ENCODE measurements at places on chromosomes 2 and 18.

GRCh38 chr2:56229397-56230060 lies 45.7 kb downstream of the CCDC85A start:
- no peak for DNase-seq

DNA sequence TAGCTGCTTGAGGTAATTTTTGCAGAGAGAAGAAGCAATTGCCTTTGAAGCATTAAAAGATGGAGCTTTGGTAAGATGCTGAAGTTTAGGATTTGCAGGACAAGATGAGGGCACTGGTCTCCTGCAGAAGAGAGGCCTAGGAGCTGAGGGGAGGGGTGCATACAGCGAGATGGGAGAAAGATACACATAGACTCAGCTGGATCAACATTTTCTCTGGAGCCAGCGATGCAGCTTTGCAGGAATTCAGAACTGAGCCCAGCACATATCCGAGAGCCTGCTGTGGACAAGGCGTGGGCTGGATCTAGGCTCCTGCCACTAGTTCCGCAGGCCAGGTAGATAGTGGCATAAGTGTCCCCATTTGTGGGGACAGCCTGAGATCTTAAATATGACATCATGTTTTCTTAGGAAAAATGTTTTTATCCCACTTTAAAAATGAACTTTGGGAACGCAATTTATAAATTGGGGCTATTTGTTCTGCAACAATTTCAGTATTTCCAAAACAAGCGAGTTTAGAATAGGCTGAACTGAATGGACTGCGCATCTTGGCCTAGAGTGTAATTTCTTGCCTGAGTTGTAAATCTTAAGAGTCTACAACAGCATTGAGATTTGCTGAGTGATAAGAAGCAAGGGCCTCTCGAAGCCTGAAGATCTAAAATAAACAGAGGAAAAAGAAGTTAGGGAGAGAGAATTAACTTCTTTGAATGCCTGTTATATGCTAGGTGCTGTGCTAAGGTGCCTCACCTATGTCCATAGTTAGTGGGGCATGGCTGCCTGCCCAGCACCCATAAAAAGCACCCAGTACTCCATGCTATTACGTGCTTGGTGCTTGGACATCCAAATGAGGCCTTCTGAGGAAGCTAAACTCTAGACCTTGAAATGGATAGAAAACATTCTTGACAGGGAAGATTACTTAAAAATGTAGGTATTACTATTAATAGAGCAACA lies 17.3 kb downstream of the GRHL1 start:
- no peak for DNase-seq

DNA sequence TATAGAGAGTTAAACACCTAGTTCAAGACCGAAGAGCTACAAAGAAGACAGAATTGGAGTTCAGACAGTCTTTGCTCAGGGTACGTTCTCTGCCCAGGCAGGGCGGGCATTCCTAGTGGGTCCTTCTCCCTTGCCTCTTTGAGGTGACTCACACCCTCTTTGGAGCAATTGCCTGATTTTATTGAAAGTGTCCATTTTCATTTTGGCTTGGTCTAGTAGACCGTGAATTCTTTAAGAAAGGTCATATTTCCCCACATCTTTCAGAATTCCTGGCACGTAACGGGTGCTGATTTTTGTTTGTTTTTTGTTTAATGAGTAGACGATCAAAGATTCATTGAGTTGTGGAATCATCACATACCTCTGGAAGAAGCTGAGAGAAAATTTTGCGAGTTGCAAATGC lies 871.5 kb downstream of the RNF144A start:
- no peak for DNase-seq

DNA sequence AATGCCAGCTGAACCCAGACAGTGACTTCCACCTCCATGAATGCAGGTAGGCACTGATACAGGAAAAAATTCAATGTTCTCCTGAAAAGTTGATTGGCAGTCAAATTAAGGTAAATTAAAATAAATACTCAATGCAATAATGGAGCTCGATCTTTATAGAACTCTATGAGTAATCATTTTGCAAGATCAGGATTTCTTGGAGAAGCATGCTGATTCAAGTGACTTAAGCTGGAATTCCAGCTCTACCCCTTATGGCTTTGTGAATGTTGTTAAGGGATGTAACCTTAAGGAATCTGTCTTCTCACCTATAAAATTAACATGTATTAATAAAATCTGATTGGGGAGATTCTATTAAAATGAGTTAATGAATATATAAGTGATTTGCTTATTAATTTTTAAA lies 145.1 kb downstream of the QPCT start:
- DNase-seq, result no peak

DNA sequence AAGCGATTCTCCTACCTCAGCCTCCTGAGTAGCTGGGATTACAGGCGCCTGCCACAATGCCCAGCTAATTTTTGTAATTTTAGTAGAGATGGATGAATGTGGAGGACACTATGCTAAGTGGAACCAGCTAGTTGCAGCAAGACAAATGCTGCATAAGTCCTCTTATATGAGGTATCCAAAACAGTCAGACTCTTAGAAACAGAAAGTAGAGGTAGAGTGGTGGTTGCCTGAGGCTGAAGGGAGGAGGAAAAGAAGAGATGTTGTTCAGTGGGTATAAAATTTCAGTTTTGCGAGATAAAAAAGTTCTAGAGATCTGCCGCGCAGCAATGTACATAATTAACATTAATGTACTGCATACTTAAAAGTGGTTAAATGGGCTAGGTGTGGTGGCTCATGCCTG lies 145.3 kb upstream of the SPRED2 start:
- DNase-seq, result no peak

GRCh38 chr2:201952187-201952586 lies 81.5 kb upstream of the FZD7 start:
- no peak for DNase-seq

DNA sequence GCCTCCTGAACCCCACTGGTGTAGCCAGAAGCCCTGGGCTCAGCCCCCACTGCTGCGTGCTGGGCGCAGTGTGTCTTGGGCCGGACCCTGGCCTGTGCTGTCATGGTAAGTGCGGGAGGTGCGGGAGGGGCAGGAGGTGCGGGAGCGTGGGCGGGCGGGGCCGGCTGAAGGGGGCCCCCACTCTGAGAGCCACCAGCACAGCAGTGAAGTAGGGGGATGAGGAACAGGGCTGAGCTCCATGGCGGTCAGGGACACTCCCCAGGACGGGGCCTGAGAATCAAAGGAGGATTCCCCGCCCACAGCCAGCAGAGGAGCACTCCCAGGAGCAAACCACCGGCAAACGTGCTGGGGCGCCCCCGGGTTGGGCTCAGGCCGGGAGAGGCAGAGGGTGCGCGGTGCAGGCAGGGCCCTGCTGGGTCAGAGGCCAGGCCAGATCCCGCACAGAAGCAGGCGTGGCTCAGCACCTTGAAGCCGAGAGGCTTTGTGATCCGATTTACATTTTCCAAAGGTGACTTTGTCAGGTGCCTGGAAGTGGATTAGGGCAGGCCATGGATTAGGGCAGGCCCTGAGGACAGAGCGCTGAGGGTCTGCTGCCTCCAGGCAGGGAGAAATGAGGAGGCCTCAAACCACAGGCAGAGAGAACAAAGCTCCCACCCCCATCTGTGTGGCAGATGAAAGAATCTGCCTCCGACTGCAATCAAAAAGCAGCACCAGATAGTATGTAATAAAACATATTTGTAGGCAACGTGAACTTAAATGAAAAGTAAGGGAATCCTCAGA lies 152.0 kb upstream of the RAB6C start:
- DNase-seq, result no peak

DNA sequence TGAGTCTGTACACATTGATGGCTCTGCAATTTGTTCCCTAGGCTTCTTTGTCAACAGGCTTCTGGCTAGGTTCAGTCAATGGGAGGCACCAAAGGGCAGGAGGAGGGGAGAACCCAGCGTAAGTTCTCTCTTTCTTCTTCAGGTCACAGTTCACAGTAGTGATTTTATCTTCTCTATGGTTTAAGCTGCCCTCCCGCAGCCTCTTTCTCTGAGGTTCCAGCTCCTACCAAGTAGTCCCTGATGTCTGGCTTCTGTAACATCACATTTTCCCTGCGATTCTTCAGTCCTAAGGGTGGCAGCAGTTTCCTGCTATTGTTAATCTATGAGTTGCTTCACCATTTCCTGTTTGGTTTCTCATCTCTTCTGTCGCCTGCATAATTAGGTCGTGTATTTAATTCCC lies 107.4 kb downstream of the CPO start:
- DNase-seq, result peak; percentile 43

- DNase-seq, result no peak
Measured at GRCh38 chr2:175965773-175966172, 36.3 kb downstream of the LNPK start.
